CD4-positive, alpha-beta T cell treated with Interleukin-21 for 1 hour (primary cell): ENCODE measurements at places on chromosomes 6 and 20.

DNA sequence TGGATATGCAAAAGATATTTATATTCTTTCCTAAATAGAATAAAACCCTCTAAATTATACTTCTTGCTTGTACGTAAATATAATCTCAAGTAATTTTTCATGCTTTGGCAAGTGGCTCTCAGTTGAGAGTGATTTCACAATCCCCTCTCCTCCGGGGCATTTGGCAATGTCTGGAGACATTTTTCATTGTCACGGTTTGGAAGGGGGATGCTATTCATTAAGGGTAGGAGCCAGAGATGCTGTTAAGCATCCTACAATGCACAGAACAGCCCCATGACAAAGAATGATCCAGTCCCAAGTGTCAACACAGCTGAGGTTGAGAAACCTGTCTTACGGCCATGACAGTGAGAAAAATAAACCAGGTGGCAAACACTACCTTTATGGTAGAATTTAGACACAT is 75.7 kb downstream of the AGPAT4 start:
- no peak for DNase-seq

GRCh38 chr20:32737371-32738223 is 5.7 kb downstream of the COMMD7 start:
- DNase-seq: peak; percentile 68

- DNase-seq: no peak
Observed at GRCh38 chr6:129212081-129212480, 329.1 kb downstream of the LAMA2 start.

- DNase-seq: no peak
Observed at GRCh38 chr20:16427571-16427970, 145.7 kb downstream of the KIF16B start.

DNA sequence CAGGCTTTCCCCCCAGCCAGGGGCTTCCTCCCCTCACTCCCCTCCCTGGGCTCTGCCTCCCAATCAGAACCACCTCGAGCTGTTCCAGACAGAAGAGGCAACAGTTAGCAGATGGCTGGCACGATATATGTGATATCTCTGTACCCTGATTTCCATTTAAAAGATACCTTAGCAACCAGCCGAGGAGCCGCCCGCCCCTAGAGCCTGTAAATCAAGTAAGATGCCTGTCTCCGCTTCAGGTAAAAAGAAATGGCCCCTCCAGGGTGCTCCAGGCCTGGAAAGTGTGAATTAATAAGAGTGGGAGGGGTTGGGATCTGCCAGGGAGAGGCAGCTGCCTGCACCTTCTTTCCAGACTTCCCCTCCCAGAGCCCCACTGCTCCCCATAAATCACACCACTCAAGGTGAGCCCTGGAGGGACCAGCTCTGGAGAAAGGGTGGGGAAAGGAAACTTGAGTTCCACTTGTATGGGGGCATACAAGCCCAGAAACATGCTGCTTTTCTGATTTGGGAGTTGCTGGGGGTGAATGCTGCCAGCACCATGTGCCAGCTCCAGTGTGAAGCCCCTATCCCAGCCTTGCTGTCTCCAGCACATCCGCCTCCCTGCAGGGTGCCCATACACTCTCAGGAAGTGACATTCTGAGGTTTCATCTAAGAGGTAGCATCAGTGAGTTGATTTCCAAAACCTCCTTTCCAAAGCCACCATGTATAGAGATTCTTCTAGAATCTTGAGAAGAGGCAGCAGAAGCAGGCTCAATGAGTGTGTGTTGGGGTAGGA is 148.0 kb downstream of the LRFN2 start:
- DNase-seq: no peak

GRCh38 chr6:158244373-158244772 is 67.9 kb upstream of the TULP4 start:
- DNase-seq: no peak

DNA sequence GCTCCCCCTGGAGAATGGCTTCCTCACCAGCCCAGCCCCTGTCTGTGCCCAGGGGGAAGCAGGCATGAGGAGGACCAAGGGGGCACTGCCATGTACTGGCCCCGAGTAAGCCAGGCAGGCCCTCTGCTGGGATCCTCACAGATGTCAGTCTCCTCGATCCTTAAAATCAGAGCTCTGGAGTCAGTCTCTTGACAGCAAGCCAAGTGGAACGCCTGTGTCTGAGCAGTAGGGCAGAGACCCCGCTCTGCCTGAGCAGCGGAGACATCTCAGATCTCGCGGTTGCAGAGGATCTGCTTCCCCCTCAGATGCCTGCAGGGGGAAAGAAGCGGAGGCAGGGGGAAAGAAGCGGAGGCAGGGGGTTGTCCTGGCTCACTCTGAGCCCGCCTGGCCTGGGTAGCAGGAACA is 92.6 kb downstream of the SNX5 start:
- DNase-seq: no peak

- DNase-seq: no peak
Observed at GRCh38 chr6:65004283-65004682, 702.7 kb downstream of the EYS start.

DNA sequence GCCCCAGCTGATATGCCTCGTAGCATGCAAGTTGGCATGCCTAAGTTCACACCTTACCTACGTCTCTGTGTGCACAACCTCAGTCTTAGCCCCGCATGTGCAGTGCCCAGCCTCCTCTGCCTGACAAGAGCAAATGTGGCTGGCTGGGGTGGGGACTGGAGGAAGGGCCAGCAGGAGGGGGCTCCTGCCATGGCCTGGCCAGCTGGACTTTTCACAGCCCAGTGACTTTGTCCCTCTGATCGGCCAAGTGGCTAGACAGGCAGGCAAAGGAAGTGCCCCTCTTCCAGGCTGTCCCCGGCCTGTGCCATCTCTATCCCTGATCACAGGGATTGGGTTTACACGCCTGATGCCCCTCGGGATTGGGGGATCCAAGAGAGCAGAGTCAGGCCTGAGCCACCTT is 49.5 kb upstream of the SIRPA start:
- no peak for DNase-seq

DNA sequence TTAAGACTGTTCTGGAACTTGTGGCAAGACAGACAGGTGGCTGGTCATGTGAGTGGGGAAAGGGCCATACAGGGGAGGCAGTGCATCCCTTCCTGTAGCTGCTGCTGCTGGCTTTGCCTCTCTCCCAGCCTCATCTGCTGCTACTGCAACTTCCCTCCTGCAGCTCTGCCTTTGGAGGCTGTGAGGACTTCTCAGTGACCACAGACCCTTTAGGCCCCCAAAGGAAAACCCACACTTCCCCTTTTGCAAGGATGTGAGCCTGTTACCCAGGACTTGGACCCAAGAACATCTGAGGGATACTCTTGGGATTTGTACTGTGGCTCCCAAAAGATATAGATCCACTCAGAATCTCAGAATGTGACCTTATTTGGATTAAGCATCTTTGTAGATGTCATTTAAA is 91.0 kb downstream of the TMEM170B start:
- DNase-seq: no peak

DNA sequence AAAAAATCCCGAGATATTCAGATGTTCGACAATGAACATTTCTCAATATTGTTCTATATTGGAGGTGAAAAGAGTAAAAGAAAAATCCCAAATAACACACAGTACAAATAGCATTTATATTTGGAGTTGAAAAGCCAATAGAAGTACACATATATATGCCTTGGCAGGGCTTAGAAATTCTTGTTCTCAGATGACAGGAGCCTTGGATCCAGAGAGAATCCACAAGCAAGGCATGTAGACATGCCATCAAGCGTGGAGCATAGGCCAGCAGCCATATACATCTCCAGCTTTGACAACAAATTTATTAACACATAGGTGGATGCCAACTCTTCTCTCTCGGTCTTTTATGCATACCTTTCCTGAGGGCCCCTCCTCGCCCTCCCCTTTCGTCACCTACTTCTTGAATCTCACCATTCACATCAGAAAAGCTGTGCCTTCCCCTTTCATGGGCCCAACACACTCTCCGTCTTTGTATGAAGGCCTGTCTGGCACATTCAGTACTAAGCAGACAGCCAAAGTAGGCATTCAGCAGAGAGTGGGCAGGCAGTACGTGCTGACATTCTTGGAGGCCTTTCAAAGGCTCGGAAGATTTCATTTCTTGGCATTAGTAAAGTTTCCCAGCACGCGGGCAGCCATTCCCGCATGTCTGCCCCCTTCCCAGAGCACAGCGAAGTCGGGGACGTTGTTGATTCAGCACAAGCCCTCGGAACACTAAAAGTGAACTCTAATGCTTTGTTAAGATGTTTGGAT is 18.2 kb downstream of the NEDD9 start:
- DNase-seq: no peak
